8988T (cell line): ENCODE measurements at places on chromosomes 3 and 15.

GRCh38 chr3:142915636-142916035 lies 26.8 kb upstream of the PCOLCE2 start:
- DNase-seq = no peak

DNA sequence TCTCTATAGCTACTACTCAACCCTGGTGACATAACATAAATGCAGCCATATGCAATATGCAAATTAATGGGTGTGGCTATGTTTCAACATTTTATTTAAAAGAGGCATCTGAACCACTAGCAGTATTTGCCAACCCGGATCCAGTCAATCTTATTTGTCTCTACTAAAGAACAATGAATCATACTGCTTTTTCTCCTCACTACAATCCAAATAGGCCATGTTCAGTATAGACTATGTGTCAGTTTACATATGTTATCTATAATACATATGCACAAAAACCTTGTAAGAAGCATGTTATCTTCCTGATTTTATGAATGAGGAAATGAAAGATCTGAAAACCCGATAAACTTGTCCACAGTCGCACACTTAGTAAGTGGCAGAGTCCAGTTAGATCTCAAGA lies 125.7 kb downstream of the STAG1 start:
- no peak for DNase-seq

GRCh38 chr3:44060164-44060563 lies 181.5 kb upstream of the TOPAZ1 start:
- no peak for DNase-seq

DNA sequence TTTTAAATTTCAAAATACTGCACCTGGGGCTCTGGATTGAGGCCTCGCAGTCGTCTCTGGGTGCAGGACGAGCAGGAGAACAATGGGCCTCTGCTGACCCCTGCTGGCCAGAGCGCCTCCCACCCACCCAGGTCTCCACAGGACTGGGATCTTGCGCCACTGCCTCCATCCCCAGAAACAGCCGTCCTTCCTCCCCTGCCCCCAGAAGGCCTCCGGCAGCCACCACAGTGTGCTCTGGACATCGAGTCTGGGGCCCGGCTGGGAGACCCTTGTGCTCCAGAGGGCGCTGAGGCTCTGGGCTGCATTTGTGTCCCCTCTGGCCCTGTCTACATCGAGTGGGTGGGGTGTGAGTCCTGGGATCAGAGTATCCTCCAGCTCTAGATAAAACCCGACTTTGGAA lies 6.7 kb upstream of the ACSBG1 start:
- peak; percentile 80 for DNase-seq

GRCh38 chr3:36991923-36992805 lies 767 bp downstream of the EPM2AIP1 start:
- no peak for DNase-seq

GRCh38 chr3:6062261-6063187 lies 798.4 kb upstream of the GRM7 start:
- DNase-seq = no peak
